Activated CD4-positive, alpha-beta T cell treated with anti-CD3 and anti-CD28 coated beads, Interleukin-10, Interleukin-2, amounts not matched to agents 100 ng/mL and 50 ng/mL, durations not matched to agents 16 hours and 8 hours (primary cell): ENCODE measurements at places on chromosomes 4 and X.
A peak's percentile ranks its signal among the peaks of the same experiment; 100 is the strongest.

DNA sequence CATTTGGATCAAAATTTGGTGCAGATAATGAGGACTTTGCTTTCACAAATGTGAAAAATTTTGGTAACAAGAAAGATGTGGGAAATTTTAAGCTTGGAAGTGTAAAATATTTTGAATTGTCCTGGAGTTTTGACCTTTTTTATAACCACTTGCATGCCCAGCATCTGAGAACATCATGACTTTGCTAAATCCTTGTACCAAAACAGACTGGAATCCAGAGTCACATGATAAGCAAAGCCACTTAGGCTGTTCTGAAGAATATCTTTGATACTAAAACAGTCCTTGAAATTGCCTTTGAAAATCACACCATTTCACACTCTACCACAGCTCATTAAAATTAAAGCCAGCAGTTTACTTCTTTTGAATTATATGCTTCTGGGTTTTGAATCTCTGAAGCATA is 2.5 kb upstream of the PPM1K start:
- DNase-seq = no peak

- DNase-seq = no peak
These were observed 422.4 kb upstream of the BOD1L1 start for GRCh38 chr4:14049946-14050345.

GRCh38 chr4:2101346-2102044 is 42.4 kb downstream of the NAT8L start:
- DNase-seq = no peak

- DNase-seq = no peak
These were observed 75.3 kb upstream of the MXD4 start for GRCh38 chr4:2337131-2337723.

DNA sequence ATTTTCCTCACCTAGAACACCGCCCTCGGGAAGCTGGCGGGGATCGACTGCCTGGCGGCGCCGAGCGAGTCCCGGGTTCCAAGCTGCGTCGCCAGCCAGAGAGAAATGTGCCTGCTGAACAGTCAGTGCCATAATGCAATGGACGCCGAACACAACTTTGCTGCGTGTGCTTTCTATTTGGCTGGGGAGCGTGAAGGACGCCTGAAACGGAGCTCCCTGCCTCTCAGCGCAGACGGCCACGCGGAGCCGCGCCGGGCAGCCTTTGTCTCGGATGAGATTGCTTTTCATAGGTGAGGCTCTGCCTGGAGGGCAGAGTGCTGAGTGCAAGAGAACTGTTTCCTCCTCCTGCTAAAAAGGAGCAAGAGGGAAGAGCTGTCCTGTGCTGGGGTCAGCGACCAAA is 107.7 kb upstream of the BCOR start:
- DNase-seq = no peak

DNA sequence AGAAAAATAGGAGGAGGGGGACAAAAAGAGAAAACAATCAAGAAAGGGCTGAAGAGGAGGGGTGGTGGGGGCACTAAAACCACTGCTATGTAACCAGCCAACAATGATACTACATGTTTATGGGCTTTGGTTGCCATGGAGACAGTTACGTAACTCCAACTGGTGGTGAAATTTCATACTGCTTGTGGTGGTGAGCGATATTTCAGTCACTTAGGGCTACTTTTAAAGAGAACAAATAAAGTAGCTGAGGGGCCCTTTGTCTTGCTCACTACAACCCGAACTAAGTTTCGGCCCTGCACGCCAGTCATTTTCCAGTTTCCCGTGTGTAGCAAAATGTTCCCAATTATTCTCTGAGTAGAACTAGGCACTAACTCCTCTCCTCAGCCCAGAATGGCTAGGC is 275.2 kb upstream of the EDA2R start:
- no peak for DNase-seq

DNA sequence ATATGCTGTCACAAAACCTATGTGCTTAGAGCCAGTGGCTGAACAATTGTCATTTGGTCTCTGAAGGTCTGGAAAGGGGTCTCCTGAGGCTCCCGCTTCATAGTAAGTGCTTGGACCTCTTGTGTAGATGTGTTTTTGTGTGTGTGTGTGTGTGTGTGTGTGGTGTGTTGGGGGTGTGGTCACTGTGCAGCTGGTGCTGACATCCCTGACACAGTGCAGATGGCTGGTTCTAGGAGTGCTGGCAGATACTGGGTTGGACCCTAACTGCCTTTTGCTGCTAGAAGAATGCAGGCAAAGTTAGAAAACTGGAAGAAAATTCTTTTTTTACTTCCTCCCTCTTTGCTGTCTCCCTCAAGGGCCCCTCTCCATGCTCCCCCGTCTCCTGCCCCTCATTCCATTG is 1872.6 kb downstream of the ARAP2 start:
- no peak for DNase-seq

DNA sequence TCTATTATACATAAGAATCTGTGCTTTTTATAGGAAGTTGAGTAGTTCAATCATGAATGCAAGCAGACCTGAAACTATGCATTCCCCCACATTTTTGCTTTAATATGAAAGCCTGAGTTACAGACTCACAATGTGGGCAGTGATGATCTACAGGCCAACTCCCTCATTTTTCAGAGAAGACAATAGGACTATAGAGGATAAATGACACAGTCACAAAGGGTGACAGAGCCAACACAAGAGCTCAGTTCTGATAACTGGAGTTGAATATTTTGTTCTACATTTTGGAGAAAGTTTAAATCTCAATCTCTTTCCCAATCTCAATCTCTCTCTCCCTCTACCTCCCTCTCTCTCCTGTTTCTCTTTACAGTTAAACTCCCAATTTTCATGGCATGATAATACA is 27.0 kb downstream of the MBNL3 start:
- DNase-seq = no peak

- no peak for DNase-seq
These were observed 217.3 kb upstream of the PSAPL1 start for GRCh38 chr4:7652006-7652405.

- no peak for DNase-seq
These were observed 4.7 kb upstream of the TCEAL1 start for GRCh38 chrX:103624111-103624510.

- peak; percentile 48 for DNase-seq
These were observed at the start of gene FGF2 for GRCh38 chr4:122826553-122827257. FGF2 (plus strand) TSS chr4:122826831; CDS start chr4:122827175, 344 bp downstream.

DNA sequence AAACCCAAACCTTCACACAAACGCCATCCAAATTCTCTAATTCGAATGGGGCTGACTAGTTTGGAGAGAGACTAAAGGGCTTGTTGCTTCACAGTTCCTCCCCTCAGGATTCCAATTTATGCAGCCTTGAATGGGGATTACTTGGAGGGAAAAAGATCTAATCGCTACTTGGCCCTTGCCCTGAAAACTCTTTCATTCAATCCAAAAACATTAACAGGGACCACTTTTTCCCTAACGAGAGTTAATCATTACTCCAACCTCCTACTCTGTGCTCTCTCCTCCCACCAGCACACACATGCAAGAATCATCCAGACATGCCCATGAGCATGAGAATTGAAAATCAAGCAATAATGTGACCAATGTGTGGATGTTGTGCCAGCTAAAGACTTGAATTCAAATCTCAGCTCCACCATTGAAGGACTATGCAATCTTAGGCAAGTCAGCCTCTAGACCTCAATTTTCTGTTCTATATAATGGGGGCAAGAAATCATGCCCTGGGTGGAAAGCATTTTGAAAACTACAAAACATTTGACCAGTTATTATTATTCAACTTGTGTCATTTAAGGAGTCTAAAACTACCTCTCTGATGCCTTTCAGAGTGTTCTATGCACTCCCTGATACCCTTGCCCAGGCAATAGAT is 34.3 kb upstream of the GPC3 start:
- no peak for DNase-seq

DNA sequence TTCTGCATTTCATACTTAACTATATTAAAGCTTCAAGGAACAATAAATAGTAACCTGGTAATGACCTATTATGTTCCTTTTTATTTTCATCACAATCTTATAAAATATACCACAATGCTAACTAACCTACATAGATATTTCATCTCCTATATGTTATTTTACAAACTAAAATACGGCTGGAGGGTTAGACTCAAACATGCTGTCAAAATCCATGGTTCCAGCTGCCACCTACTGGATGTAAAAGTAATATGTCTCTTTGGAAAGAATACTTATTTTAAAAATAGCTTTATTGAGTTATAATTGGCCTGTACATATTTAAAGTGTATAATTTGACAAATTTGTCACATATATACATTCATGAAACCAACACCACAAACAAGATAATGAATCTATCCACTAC is 15.0 kb downstream of the RGN start:
- DNase-seq = peak; percentile 21

DNA sequence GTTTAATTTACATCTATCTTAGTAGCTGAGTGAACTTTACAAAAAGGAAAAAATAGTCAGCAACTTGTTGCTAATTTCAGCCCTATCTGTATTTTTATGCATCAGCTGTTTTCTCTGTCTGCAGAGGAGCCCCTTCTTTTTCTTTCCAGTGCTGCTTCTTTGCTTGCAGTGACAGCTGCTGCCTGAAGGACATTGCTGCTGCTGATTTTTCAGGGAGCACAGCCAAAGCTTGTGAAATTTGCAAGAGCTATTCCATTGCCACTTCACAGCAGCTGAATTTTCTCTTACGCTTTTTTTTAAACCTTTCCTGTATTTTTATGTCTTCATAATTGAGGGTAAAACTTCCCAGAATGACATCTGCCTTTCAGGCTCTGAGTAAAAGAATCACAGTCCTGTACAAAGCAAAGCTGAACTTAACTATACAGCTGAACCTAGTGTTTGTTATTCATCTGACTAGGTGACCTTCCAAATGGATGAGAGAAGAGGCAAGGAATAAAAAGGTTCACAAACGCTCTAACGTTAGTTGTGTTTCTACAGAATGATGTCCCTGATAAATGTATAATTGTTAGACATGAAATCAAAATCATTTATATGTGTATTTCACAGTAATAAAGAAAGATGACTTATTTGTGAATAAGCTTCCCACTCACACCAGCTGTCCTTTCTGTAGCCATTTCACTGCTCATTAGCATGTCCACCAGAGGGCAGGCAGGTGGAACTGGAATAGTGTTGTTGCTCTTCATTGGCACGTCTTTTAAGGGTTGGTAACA is 541.4 kb downstream of the ADGRL3 start:
- no peak for DNase-seq

GRCh38 chr4:17418010-17418409 is 93.9 kb downstream of the QDPR start:
- no peak for DNase-seq

DNA sequence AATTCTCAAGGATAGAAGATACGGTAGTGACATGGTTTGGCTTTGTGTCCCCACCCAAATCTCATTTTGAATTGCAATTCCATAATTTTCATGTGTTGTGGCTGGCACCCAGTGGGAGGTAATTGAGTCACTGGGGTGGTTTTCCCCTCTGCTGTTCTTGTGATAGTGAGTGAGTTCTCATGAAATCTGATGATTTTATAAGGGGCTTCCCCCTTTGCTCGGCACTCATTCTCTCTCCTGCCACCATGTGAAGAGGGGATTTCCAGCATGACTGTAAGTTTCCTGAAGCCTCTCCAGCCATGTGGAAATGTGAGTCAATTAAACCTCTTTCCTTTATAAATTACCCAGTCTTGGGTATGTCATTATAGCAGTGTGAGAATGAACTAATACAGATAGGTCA is 8.5 kb upstream of the SPANXN4 start:
- DNase-seq = peak; percentile 37

DNA sequence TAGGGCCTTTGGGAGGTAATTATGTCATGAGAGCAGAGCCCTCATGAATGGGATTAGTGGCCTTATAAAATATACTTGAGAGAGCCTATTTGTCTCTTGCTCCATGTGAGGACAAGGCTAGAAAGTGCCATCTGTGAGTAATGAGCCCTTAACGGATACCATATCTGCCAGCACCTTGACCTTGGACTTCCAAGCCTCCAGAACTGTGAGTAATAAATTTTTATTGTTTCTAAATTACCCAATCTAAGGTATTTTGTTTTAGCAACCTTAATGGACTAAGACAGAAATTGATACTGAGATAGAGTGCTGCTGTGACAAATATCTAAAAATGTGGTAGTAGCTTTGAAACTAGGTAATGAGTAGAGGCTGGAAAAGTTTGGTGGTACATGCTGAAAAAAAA is 285.0 kb upstream of the DIPK2B start:
- no peak for DNase-seq

DNA sequence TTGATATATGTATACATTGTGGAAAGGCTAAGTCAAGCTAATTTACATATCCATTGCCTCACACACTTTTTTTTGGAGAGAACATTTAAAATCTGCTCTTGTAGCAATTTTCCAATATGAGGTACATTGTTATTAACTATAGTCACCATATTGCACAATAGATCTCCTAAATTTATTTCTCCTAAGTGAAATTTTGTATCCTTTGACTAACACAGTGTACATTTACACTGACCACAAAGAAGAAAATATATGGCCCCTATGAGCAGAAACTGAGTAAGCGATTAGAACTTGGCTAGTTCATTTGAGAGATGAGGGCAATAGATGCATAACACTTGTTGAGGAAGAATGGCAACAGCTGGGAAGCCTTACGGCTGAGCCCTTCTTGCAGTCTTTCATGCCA is 20.3 kb upstream of the GUCY1B1 start:
- no peak for DNase-seq

DNA sequence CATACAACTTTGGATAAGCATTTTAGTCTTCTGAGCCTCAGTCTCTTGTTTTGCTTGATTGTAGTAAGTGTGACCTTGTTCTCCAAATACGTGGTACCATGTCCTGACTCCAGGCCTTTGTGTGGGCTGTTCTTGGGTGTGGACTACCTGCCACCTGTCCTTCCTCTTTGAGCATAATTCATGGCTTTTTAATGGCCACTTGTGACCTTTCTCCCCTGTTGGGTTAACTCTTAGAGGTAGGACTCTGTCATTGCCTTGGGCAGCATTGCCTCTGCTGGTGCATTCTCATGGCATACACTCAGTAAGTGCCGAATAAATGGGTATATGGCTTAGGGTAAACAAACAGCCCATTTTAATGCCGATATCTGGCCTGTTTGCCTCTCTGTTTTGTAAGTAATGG is 3.0 kb downstream of the NSD2 start:
- DNase-seq = no peak

GRCh38 chr4:48706736-48707135 is 73.3 kb downstream of the FRYL start:
- no peak for DNase-seq

- DNase-seq = peak; percentile 42
These were observed 158.3 kb downstream of the CPE start for GRCh38 chr4:165537028-165537648.

- no peak for DNase-seq
These were observed 1.2 kb upstream of the FAM3A start for GRCh38 chrX:154517101-154517781.

DNA sequence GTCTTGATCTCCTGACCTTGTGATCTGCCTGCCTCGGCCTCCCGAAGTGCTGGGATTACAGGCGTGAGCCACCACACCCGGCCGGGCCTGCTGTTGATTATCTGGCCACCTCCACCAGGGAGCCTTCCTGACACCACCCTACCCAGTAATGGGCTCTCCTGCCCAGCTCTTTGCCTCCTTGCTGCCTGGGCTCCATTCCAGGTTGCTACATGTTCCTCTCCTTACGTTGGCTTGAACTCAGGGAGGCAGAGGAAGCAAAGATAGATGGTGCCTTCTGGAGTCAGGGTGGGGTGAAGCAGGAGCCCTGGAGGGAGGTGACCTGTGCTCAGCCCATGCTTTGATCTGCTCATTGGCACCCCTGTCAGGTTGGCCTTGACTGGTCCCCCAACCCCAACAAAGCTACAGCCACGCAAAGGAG is 26.3 kb downstream of the FLNA start:
- DNase-seq = no peak

GRCh38 chr4:104022831-104023230 is 303.0 kb upstream of the TACR3 start:
- DNase-seq = no peak

GRCh38 chrX:41952102-41952501 is 28.7 kb upstream of the CASK start:
- DNase-seq = no peak

- no peak for DNase-seq
These were observed 444.7 kb upstream of the RPS6KA3 start for GRCh38 chrX:20711366-20711765.
